ENCODE measurements at places on chromosomes 11 and 22.
A peak's percentile ranks its signal among the peaks of the same experiment; 100 is the strongest.

GRCh38 chr11:8913961-8914660, 3.1 kb downstream of the AKIP1 start:
- DNase-seq, result peak; percentile 20

DNA sequence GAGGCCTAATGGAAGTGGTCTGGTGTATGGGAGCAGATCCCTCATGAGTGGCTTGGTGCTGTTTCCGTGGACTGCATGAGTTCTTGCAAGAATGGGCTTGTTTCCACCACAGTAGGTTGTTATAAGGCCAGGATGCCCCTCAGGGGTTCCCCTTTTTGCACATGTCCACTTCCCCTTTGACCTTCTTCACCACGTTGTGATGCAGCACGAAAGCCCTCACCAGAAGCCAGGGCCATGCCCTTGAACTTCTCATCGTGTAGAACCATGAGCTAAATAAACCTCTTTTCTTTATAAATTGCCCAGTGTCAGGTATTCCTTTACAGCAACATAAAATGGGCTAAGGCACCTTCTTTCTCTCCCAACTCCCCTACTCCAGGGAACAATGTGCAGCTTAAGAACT, 2.8 kb upstream of the NARS2 start:
- no peak for DNase-seq

- no peak for DNase-seq
Observed at GRCh38 chr11:70141486-70142220, 61.4 kb upstream of the FADD start.

DNA sequence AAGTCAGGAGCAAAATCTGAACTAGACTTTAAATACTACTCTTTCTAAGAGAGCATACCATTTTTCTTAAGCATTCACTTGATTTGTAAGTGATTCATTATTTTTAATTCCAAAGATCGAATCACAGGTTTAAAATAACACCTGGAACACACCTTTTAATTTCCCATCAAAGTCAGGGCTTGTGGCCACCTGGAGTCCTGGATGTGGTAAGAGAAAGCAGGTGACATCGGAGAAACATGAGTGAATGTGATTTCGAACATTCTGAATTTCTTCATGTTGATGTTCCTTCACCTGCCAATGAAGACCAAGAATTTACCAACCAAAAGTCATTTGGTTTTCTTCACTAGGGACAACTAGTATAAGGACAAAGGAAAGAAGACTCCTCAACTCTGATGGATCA, 28.0 kb downstream of the ATL3 start:
- DNase-seq, result no peak

DNA sequence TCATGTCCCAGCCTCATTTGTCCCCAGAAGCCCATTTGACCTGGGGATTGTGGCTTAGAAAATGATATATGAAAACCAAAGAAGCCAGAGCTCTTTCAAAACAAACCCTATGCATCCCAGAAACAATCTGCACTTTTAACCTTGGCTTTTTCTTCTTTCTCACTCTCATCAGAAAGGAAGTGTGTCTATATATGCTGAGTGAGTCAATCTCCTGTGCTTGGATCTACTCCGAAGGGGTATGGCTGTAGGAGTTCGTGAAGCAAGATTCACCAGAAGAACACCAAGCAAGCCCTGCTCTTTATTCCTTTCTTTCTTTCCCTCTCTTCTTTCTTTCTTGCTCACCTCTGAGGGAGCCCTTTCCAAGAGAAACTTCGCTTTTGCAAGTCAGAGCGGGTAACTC, 636 bp downstream of the PAMR1 start:
- no peak for DNase-seq

GRCh38 chr22:46574993-46575910, 37.8 kb upstream of the CELSR1 start:
- DNase-seq, result no peak

DNA sequence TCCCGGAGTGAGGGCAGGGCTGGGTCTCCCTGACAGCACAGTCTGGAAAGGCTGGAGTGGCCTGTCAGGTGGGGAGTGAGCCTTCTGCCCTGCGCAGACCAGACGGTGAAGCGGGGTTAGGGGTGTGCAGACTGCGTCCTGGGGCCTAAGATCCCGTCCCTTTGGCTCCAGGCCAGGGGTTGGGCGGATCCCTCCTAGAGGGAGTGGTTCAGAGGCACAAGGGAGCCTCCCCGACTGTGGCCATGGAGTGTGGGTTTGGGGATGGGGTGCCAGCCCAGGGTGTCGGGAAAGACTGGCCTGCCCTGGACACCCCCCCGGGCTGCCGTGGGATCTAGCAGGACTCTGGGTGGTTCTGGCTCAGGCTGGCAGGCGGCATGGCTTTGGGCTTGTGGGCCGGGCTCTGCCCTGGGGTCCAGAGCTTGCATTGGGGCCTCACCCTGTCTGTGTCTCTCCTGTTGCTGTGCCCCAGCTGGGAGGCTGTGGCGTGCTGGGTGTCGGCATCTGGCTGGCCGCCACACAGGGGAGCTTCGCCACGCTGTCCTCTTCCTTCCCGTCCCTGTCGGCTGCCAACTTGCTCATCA, 19.5 kb downstream of the TSPAN4 start:
- no peak for DNase-seq

DNA sequence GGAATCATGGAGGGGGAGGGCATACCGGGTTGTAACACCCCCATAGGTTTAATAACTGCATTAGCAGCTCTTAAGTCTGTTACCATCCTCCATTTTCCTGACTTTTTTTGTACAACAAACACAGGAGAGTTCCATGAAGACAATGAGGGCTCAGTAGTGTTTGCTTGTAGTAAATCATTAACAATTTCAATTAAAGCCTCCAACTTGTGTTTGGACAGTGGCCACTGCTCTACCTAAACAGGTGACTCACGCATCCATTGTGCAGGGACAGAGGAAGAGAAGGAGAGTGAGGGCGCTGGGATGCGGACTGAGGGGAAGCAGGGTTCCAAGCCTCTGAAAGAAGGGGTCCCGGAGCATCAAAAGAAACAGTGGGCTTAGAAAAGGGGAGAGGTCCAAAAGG, 21.3 kb upstream of the MTNR1B start:
- DNase-seq, result no peak

- DNase-seq, result no peak
Observed at GRCh38 chr22:37012262-37012904, 6.9 kb downstream of the TST start.
